ENCODE measurements at places on chromosomes 5 and 9.
A peak's percentile ranks its signal among the peaks of the same experiment; 100 is the strongest.

- no peak for DNase-seq
Measured at GRCh38 chr9:129994882-129995281, 48.1 kb downstream of the FNBP1 start.

- DNase-seq = no peak
Measured at GRCh38 chr5:169395136-169395535, 94.2 kb upstream of the SLIT3 start.

DNA sequence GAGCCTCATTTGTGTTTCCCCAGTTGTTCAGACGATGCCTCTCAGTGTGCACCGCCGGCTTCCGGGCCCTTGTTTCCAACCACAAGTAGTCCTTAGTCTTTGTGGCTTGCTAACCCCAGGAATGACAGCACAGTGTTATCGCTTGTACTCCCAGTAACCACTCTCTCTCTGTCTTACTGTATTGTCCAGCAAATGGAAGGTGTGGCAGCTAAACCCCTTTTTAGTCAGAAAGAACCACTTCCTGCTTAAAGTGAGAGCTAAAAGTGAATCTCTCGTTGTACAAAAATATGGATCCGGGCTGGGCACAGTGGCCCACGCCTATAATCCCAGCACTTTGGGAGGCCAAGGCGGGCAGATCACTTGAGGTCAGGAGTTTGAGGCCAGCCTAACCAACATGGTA lies 61.3 kb downstream of the ENC1 start:
- no peak for DNase-seq

DNA sequence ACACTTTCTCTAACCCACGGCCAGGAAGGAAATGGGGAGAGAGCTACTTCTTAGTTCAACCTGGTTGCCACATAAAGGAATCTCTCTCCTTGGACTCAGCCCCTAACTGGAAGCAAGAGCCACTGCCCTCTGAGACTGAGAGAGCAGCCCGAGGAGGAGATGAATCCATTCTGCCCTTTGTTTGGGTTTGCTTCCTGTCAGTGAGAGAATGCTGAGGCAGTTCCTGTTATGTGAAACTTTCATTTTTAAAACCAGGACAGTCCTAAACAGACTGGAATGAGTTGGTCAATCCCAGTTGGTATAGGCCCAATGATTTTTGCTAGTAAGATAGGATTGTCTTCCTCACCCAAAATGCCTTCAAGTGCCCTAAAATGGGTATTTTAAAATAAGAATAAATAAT lies 205.1 kb downstream of the NTRK2 start:
- no peak for DNase-seq

DNA sequence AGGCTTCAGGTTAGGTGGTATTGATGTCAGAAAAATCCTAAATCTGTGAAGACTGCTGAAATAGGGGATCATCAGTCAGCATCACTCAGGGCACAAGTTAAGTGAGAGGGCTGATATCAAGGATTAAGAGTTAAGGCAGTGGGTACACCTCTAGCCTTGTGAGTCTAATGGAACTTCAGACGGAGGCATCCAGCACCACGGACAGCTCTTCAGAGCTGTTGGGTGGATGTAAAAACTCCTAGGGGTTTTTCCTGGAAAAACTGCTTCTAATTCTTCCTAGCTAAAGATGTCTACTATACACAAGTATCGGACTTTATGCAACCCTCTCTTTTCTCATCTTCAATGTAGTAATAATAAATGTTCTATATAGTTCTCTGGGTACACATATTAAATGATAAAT lies 165.9 kb downstream of the SH3GL2 start:
- no peak for DNase-seq

DNA sequence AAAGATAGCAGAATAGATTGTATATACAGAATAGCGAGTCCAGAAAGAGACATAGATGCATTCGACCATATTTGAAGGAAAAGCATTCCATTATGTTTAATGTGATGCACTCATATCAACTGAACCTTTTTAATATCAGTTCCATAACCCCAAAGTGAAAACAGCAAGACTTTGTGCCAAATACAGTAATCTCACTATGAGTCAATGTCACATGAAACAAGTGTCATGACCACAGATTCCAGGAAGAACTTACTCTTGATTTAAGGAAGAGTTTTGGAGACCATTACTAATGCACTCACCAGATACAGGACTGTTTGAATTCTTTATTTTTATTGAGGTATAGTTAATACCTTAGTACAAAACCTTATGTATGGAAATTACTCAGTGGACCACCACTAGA lies 220.5 kb downstream of the SH3GL2 start:
- no peak for DNase-seq

- DNase-seq = no peak
Measured at GRCh38 chr5:16049761-16050160, 129.8 kb downstream of the MARCHF11 start.

GRCh38 chr5:171428809-171429542 lies 9.5 kb downstream of the FGF18 start:
- no peak for DNase-seq

GRCh38 chr5:144089401-144090021 lies 80.9 kb downstream of the YIPF5 start:
- no peak for DNase-seq

GRCh38 chr5:72525816-72526215 lies 18.6 kb upstream of the ZNF366 start:
- DNase-seq = no peak

DNA sequence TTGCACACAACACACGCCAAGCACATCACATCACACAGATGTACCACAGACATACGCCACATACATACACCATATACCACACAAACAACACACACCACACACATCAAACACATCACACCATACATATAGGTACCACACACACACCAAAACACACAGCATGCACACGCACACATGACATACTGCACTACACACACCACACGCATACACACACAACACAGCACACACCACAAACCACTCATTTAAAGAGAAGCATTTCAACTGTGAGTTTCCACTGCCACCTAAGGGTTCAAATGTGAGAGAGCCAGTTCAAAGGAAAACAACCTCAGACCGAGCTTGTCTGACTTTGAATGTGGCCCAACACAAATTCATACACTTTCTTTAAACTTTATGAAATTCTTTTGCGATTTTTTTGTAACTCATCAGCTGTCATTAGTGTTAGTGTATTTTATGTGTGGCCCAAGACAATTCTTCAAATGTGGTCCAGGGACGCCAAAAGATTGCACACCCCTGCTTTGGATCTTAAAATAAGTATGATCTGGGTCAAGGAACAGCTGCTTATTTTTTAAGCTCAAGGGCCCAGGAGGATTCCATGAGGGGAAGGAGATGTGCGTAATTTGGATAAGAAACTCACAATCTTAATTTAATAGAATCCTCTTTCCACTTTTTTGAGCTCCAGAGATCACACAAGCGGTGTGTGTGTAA lies 494.6 kb downstream of the GADD45G start:
- peak; percentile 59 for DNase-seq

GRCh38 chr9:90455316-90455715 lies 187.3 kb downstream of the DIRAS2 start:
- no peak for DNase-seq

- peak; percentile 85 for DNase-seq
Measured at GRCh38 chr9:37035648-37036370, 1.7 kb upstream of the PAX5 start.

DNA sequence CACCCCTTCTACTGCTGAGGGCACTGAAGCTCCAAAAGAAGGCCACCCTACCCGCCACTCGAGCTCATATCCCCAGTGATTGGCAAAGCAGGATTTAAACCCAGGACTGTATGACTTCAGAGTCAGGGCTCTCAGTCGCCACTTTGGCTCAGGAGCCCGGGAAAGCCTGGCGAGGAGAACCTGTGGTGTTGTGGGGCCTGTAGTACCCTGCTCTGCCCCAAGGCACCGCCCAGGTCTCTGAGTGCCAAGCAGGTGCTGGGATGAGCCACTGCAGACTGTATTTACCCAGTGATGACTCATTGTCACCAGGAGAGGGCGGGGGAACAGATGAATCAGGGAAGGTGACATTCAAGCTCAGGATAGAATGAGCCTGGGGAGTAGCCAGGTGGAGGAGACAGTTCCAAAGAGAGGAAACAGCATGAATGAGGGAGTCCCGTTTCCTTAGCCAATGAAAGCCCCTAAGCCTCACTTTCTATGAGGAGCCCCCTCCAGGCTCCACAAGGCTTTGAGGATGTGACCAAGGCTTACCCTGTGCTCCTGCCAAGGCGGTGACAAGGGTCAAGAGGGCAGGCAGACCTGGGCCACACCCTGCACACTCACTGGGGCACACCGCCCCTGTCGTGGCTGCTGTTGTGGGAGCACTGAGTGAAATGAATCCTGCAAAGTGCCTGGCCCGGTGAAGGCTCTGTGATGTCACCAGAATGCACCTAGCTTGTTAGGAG lies 17.8 kb upstream of the DPM2 start:
- DNase-seq = peak; percentile 91

- DNase-seq = peak; percentile 34
Measured at GRCh38 chr5:82312373-82312856, 34.3 kb upstream of the RPS23 start.

- DNase-seq = no peak
Measured at GRCh38 chr5:76737846-76738245, 21.9 kb downstream of the F2R start.

DNA sequence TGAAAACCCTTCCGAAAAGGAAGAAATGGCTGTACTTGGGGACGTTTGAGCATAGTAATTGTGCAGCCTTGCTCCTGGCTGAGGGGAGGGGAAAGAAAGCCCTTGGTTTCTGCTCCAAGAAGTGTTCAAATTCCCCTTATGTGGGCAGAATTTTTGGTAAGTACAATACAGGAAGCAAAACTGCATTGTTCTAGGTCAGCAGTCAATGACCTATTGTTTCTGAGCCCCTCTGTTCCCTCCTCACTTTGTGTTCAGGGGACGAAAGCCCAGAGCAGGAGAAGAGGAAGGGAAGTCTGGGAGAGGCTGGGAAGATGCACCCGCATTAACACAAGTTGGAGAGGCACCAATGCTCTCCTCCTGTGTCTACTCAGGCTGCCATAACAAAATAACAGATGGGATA lies 11.9 kb downstream of the BASP1 start:
- DNase-seq = no peak

GRCh38 chr5:14723701-14724132 lies 59.2 kb downstream of the OTULIN start:
- DNase-seq = no peak

- no peak for DNase-seq
Measured at GRCh38 chr9:37639841-37640240, 10.9 kb upstream of the FRMPD1 start.

Data from NCI-H1092 treated with DMSO at 0.1 percent for 48 hours (cell line).